ENCODE measurements at places on chromosomes 2 and 18.

DNA sequence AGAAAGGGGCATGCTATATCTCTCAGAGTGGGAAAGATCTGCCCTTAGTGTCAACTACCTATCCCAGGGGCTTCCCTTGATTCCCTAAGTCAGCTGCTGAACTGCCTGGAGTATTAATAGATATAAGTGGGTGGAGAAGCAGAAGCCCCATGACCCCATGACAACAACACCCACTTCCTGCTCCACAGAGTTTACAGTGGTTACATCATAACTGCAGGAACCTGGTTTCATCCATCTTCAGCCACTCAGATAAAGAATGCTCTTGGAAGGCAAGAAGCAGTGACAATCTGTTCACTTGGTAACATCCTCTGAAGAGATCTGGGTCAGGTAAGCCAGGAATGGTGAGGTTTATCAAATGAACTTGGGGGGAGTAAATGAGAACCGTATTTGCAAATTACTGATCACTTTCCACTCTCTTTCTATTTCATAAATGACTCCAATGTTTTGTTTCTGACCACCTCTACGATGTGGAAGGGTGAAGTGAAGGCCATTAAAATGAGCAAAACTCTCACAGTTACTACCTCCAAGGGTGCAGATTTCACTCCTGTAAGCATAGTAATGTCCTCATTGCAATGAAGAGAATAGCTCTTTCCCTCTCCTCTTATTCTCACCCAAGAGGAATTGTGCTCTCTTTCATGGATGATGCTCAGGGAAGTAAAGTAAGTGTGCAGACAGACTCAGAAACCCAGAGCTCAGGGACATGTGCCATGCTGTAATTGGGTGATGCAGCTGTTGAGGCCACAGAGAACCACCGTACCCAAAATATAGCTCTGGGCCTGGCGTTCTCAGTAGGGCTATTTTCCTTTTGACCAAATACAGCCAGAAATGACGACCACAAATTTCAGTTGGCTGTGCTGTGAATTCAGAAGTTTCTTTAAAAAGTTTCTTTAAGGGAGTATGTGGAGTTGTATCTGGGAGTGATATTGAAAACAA, 192.8 kb upstream of the APCDD1 start:
- no peak for DNase-seq

GRCh38 chr2:45919160-45919650, 267.7 kb downstream of the PRKCE start:
- DNase-seq = no peak

GRCh38 chr2:12807907-12808810, 91.4 kb downstream of the TRIB2 start:
- no peak for DNase-seq

- DNase-seq = no peak
These were observed 7.5 kb upstream of the CPS1 start for GRCh38 chr2:210548878-210549384.

DNA sequence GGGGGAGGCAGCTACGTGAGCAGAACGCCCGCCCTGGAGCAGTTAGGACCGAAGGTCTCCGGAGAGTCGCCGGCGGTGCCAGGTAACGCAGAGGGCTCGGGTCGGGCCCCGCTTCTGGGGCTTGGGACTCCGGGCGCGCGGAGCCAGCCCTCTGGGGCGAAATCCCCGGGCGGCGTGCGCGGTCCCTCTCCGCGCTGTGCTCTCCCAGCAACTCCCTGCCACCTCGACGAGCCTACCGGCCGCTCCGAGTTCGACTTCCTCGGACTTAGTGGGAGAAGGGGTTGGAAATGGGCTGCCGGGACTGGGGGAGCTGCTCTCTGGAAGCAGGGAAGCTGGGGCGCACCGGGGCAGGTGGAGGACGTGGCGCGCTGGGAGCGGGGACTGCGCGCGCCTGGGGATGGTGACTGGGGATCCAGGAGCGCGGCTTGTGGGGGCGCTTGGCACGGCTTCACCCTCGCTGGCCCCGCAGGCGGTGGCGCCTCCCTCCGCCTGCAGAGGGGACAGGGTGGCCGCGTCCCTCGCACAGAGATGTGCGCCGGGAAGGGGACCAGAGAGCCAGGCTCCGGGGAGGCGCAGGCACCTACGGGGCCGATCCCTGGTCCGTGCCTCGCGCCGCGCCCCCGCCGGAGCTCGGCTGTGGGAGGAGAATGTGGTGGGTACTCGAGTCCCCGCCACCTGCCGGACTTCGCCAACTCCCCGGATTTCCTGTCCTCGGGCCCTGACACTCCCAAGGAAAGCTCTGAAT, 688 bp downstream of the CDH20 start:
- no peak for DNase-seq

DNA sequence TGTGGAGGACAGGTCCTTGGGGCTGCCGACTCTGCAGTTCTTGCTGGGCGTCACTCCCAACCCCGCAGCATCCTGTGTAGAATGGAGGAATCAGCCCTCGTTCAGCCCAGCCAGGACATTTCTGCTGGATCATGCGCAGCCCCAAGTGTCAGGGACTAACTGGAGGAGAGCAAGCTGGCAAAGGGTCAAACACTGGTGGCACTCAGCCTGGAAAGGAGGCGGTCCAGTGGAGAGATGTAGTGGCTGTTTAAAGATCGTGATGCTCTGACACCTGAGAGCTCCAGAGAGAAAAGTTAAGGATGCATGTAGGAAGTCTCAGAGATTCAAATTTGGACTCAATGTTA, 63.6 kb upstream of the SH3RF3 start:
- DNase-seq = no peak

GRCh38 chr18:11324956-11325882, 175.8 kb upstream of the PIEZO2 start:
- peak; percentile 96 for DNase-seq

DNA sequence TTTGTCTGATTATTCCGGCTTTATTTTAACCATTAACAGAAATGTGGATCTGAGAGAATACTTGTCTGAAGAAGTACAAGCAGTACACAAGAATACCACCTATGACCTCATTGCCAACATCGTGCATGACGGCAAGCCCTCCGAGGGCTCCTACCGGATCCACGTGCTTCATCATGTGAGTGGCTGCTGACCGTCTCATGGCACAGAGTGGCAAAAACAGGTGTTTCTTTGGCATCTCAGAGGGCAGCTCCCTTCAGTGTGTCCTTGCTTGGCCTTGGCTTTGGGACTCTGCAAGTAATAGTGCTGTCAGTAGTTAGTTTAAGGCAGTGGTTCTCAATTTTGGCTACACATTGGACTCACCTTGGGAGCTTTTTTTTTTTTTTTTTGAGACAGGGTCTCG, 23.1 kb downstream of the SFTPB start:
- no peak for DNase-seq

- DNase-seq = no peak
These were observed 9.8 kb downstream of the IL36A start for GRCh38 chr2:113015042-113015441.

- no peak for DNase-seq
These were observed 117.5 kb upstream of the TEX51 start for GRCh38 chr2:126781206-126781605.

- DNase-seq = peak; percentile 32
These were observed 1395.8 kb downstream of the LRP1B start for GRCh38 chr2:140734992-140735391.

GRCh38 chr2:175621821-175622220, 380.2 kb downstream of the LNPK start:
- DNase-seq = no peak

GRCh38 chr2:197601726-197602125, 73.7 kb downstream of the RFTN2 start:
- no peak for DNase-seq

- no peak for DNase-seq
These were observed 744 bp downstream of the POU3F3 start for GRCh38 chr2:104854498-104855220.

DNA sequence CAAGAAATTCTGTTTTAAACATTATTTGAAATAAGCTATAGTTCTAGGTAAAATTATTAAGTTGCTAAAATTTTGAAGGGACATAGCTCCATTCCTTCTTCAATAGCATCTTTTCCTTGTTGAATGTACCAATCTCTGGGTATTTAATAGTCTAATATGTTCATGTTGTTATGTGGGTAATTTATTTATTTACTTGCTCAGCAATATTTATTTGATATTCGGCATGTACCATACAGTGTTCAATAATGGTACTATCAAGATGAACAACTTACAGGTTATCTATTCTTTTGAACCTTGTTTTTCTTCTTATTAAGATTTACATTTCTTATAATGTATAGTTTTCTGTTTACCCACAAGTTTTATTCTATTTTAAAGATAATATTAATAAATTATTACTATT, 1616.8 kb upstream of the PIK3C3 start:
- no peak for DNase-seq

DNA sequence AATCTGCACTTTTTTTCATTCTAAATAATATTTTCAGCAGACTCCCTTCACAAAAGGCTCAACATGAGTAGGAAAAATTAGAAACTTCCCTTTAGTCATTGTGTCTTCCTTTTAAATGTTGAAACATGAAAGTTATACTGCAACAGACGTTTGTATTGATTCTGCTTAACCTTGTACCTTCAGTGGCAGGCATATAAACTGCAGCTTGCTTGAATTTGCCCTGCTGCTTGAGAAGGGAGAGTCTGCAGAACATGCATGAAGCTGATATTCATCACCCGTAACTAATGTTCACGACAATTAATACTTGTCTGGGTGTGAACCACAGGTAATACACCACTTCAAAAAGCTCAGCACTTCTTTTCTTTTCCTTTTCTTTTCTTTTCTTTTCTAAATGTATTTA, 294.7 kb upstream of the LRP1B start:
- no peak for DNase-seq

DNA sequence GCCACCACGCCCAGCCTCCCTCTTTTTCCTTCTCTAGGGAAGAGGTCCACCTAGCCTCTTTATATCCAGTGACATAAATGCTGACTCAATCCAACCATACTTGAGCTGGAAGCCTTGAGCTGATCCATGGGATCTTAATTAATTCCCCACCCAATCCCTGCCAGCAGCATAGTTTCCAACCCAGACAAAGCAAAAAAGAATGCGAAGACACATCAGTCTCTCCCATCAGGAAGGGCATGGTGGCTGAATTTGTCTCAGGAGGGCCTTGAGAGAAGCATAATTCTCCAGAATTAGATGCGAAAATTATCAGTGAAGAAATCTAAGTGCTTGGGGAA, 22.5 kb downstream of the CASP10 start:
- no peak for DNase-seq

DNA sequence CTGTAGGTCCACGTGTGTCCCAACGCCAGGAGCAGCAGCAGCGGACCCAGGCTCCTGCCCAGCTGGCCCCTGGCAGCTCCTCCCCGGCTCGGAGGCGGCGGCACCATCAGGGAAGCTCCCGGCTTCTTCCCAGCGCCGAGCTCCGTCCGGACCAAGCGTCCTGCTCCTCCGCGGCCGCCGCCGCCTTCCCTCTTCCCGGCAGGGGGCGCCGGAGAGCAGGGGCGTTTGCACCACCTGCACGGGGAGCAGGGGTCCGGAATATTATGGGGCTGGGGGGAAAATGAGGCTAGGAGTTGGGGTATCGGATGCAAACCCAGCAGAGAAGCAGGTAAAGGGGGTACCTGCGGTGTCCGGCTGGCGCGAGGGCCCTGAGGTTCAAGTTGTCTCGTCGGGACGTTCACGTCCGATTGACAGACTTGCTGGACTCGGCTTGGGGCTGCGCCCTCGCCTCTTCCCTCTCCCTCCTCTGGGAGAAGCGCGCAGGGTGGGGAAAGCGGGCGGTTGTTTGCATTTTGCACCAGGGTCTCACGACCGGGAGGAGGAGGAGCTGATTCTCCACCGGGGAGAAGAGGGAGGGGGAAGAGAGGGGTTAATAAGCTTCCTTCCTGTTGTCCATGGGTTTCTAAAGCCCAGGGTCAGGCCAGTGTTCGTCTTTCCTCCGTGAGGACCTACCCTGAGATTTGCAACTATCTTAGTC, at the start of gene CCBE1:
CCBE1 (minus strand) TSS at position 188 of the 697 bp plus-strand sequence.
- DNase-seq = peak; percentile 92

Data from ELR (cell line).